GM23338 (cell line): ENCODE measurements at places on chromosomes 12 and 14. TPM values are rescaled to one million over a fixed set of nuclear protein-coding genes. Genes with fewer than 3 reads are reported as not detected.

DNA sequence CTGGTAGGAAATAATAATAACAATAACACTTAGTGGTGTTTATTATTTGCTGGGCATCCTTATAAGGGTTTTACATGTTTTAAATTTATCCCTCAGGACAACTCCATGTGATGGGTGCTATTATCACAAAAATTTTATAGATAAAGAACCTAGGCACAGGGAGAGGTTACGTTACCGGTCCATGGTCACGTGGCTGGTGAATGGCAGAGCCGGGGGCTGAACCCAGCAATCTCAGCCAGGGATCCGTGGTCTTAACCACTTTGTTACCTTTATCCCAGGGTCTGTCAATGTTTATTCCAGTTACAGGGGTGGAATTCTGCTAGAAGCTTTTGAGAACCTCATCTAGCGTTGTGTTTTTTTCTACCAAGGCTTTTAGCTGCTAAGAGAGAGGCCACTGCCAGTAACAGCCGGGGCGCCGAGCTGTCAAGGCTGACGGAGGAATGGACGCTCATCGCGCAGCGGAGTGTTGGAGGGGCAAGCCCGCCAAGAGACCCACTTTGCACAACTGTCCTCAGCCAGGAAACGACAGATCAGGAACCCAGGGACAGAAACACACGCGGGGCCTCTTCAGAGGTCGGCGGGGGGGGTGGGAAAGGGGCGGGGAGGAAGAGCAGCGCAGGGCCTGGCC, 418 bp downstream of the AMN1 start:
- peaks cover 7% of the 10 kb centered on the region; the same call in 1 of the 2 replicates for H3K27me3 ChIP-seq
- DNase-seq, result peak; percentile 42

GRCh38 chr14:62179367-62180018, 417.3 kb downstream of the SNAPC1 start:
- H3K36me3 ChIP-seq, result no peaks in the 10 kb centered on the region
- no peak overlapping the region for H3K27ac ChIP-seq
- no peaks in the 10 kb centered on the region for H3K27me3 ChIP-seq
- no peaks in the 10 kb centered on the region for H3K4me1 ChIP-seq
- no peak overlapping the region for H3K4me3 ChIP-seq

GRCh38 chr14:104206281-104206904, 68.0 kb downstream of the KIF26A start:
- H3K4me1 ChIP-seq, result no peaks in the 10 kb centered on the region
- DNase-seq, result no peak
- H3K4me3 ChIP-seq, result no peak overlapping the region

The SPIC gene
- not detected in 2 replicates for total RNA-seq

GRCh38 chr12:2768224-2768961, 26.4 kb upstream of the FKBP4 start:
- H3K4me3 ChIP-seq, result no peak overlapping the region
- no peaks in the 10 kb centered on the region for H3K27me3 ChIP-seq
- DNase-seq, result no peak
- H3K27ac ChIP-seq, result no peak overlapping the region
- no peaks in the 10 kb centered on the region for H3K36me3 ChIP-seq

- no peak for DNase-seq
- no peak overlapping the region for H3K4me3 ChIP-seq
- H3K36me3 ChIP-seq, result peaks cover 4% of the 10 kb centered on the region; the same call in 1 of the 2 replicates
- no peaks in the 10 kb centered on the region for H3K4me1 ChIP-seq
- H3K27ac ChIP-seq, result no peak overlapping the region
These were observed 67.9 kb upstream of the TMEM132D start for GRCh38 chr12:129971721-129972120.

The WIF1 gene
- 3.1 and 4.1 TPM in 2 replicates for total RNA-seq

GRCh38 chr12:100265732-100266584, 921 bp downstream of the DEPDC4 start:
- H3K4me3 ChIP-seq, result peak overlapping the region; percentile 84
- DNase-seq, result no peak
- no peaks in the 10 kb centered on the region for H3K27me3 ChIP-seq
- H3K27ac ChIP-seq, result peak overlapping the region; percentile 97
- no peaks in the 10 kb centered on the region for H3K36me3 ChIP-seq
- peaks cover 16% of the 10 kb centered on the region for H3K4me1 ChIP-seq

- H3K27ac ChIP-seq, result no peak overlapping the region
- 0 out of 2 replicates have a peak, but pooled peaks cover 2% of the 10 kb centered on the region for H3K36me3 ChIP-seq
- H3K27me3 ChIP-seq, result no peaks in the 10 kb centered on the region
- peaks cover 15% of the 10 kb centered on the region for H3K4me1 ChIP-seq
- no peak overlapping the region for H3K4me3 ChIP-seq
- no peak for DNase-seq
These were observed 278.4 kb downstream of the PCNX1 start for GRCh38 chr14:71185637-71186036.

The TAS2R7 gene
- not detected in 2 replicates for total RNA-seq

GRCh38 chr12:75954041-75954440, 77.5 kb downstream of the PHLDA1 start:
- DNase-seq, result peak; percentile 57
- H3K4me1 ChIP-seq, result peaks cover 33% of the 10 kb centered on the region
- no peaks in the 10 kb centered on the region for H3K27me3 ChIP-seq
- no peak overlapping the region for H3K27ac ChIP-seq
- no peaks in the 10 kb centered on the region for H3K36me3 ChIP-seq

DNA sequence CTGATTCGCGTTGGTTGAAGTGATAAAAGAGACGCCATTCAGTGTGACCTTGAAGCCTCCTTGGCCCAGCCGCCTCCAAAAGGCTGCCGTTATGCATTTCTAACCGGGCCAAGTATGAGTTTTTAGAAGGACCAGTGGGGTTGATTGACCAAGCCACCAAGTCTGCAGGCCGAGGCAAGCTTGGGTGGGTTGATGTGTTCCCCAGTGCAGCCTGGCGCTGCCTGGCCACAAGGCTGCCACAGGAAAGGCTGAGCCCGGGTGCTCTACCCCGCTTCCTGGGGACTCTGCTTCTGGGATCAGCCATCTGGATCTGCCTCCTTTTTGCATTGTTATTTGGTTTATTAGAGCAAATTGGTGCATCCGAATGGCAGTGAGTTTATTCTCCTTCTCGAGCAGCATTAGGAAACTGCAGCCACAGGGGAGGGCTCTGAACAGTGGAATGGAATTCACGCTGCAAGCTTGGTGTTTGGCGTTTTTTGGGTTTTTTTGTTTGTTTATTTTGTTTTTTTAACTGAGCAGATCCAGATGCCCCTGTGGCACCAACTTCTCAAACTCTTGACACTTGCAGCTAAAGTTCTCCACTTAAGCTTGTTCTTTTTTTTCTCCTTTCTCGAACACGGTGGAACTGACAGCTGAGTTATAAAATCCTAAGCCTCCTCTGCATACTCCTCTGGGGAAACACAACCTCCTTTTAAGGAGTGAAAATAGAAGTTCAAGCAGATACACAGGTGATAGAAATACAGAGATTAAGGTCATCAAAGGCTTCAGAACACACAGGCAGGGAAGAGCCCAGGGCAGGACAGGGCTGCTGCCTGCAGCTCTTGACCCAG, 145.4 kb upstream of the FKBP4 start:
- H3K4me1 ChIP-seq, result no peaks in the 10 kb centered on the region
- no peaks in the 10 kb centered on the region for H3K36me3 ChIP-seq
- H3K27me3 ChIP-seq, result no peaks in the 10 kb centered on the region
- no peak overlapping the region for H3K4me3 ChIP-seq
- no peak overlapping the region for H3K27ac ChIP-seq

The OR6C4 gene
- total RNA-seq, result not detected in 2 replicates

- no peaks in the 10 kb centered on the region for H3K36me3 ChIP-seq
- H3K27me3 ChIP-seq, result no peaks in the 10 kb centered on the region
- no peak overlapping the region for H3K27ac ChIP-seq
These were observed 21.3 kb downstream of the BCL11B start for GRCh38 chr14:99250636-99251208.
